ENCODE measurements at places on chromosomes 2 and 18.

GRCh38 chr18:3840766-3841165 is 390.8 kb downstream of the TGIF1 start:
- no peak for DNase-seq

- no peak for DNase-seq
Observed at GRCh38 chr18:23415515-23415914, 37.6 kb upstream of the RIOK3 start.

DNA sequence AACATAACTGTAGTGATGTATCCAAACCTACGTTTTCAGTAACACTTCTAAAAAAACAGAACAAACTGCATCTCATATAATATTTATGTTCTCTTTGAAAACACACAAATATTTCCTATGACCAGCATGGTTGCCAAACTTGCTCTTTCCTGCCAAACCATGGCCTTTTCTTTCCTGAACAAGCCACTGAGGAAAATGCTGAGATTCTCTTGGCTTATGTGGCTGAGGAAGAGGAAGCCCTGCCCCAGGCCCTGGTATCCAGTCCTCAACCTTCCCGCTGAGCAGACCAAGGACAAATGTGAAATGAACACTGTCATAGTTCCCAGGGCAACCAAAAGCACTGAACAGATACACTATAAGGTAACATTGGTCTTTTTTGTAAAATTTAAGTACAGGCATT is 35.9 kb upstream of the NARS1 start:
- no peak for DNase-seq

DNA sequence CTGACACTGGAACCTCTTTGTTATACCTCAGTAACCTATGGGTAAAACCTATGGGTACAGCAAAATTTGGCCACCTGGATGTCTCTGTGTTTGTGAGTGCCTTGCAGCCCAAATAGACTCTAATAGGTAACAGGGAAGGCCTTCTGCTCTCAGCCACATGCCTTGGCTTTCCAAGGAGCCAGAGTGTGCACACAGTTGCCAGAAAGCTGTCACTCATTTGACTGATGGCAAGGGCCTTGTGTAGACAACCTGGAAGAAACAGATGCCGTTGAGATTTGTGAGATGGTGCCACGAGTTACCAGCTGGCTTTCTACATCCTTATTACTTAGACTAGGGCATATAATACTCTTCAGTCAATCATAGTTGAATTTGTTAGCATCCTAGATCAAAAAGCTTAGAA is 90.1 kb upstream of the RAB12 start:
- DNase-seq: no peak

Measured in NCI-H345 (cell line).